ENCODE measurements at places on chromosomes 7 and 10.

- peak; percentile 65 for DNase-seq
Measured at GRCh38 chr10:24951201-24952142, 934 bp downstream of the PRTFDC1 start.

GRCh38 chr7:122305475-122306319 is 1.1 kb upstream of the FEZF1 start:
- no peak for DNase-seq

DNA sequence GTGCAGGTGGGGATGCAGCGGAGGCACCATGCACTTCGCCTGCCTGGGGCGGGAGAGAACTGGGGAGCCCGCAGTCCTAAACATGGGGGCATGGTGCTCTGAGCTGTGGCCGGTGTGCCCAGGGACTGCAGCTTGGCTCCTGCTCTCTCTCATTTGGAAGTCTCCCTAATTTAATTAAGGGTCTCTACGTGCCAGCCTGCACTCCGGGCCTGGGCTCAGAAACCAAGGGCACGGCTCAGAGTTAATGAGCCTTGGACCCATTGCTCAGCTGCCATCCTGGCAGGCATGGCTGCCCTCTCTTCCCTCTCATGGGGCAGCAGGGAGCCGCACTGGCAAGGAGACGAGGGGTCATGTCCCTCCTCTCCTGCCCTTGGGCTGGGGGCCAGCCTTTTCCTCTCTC is 115.6 kb downstream of the CDH23 start:
- DNase-seq: no peak

DNA sequence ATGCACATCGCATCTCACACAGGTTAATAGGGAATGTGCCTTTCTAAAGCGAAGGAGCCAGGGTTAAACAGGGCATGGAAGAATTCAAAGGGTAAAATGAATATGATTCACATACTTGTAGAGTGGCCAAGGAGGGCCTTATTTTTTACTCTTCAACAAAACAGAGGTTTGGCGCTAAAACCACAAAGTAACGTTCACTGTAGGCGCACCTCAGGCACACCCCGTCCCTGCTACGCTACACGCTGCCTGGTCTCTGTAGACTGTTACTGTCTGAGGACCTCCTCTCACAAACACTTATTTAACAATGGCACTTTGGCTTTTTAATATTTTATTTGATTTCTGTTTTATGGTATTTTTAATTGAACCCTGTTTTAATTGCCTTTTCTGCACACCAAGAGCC is 462.1 kb upstream of the GALNT17 start:
- DNase-seq: no peak

DNA sequence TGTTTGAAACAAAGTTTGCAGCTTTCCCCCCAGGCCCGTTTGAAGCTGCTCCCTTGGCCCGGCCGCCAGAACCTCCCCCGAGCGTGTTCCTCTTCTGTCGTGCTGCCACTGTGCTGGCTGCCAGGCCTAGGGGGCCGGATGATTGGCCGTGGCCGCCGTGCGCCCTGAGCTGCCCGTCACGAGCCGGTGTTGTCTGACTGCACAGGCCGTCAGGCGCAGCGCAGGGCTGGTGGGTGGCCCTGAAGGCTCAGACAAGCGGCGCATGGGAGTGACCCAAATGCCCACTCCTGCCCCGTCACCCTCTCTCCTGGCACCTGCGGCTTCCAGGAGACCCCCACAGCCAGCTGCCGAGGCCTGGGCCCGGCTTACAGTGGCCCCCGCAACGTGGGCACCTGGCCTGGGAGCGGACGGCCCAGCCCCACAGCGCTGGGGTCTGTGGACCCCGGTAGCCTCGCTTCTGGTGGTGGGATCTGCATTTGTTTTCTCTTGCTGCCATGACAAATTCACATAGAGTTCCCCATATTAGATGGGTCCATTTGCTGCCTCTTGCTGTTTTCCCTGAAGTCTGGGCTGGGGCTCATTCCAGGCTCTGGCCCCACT is 13.1 kb downstream of the JAKMIP3 start:
- no peak for DNase-seq

DNA sequence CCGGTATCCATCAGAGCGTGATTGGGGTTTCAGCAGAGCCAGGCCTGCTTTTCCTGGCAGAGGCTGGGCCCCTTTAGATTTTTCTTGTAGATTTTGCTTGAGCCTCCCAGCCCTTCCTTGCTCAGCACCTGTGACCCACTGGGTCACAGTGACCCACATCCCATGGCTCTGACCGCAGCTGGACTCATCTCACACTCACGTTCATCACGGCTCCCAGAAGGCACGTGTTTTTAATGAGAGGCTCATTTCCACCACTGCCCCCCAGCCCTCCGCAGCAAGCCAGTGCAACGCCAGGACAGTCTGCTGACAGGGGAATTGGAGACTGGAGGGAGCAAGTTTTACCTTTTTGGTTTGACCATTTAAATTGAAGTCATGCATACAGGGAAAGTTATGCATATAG is 155.7 kb downstream of the CUX1 start:
- no peak for DNase-seq

DNA sequence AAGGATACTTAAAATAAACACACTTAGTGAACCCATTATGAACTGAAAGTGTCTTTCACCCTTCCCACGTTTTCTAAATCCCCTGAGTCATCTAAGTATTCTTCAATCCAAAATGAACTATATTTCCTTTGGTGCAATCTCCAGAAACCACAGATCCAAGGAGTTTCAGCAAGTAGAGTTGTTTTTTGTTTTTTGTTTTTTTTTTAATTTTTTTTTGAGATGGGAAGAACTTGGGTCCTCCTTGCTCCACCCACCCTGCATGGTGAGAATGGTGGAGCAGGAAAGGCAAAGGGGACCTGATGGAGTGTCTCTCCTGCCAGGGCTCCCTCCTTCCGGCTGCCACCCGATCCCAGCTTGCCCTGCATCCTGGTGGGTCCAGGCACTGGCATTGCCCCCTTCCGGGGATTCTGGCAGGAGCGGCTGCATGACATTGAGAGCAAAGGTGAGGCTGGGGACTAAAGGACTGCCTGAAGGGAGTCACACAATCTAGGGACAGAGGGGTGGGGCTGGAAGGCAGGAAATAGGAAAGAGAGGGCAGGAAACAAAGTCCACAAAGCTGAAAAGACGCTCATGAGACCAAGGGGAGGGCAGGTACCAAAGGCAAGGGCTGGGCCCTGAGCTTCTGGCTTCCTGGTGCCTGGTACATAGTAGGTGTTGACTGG is 12.1 kb downstream of the ATG9B start:
- no peak for DNase-seq

DNA sequence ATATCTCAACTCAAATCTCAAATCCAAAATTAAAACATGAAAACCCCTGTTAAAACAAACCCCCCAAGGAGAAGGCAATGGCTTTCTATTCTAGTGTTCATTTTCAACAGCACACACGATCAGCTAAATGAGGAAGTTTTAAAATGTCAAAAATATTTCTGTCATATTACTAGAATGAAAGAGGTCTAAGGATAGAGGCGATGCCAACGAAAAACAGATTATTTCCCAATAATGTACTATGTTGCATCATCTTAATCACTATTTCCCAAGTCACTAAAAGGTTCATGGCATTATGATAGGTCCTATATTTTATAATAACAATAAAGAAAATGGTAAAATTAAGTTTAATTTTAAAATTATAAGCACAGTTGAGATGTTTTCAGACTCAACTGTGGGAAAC is 10.1 kb downstream of the CNOT4 start:
- DNase-seq: peak; percentile 28

DNA sequence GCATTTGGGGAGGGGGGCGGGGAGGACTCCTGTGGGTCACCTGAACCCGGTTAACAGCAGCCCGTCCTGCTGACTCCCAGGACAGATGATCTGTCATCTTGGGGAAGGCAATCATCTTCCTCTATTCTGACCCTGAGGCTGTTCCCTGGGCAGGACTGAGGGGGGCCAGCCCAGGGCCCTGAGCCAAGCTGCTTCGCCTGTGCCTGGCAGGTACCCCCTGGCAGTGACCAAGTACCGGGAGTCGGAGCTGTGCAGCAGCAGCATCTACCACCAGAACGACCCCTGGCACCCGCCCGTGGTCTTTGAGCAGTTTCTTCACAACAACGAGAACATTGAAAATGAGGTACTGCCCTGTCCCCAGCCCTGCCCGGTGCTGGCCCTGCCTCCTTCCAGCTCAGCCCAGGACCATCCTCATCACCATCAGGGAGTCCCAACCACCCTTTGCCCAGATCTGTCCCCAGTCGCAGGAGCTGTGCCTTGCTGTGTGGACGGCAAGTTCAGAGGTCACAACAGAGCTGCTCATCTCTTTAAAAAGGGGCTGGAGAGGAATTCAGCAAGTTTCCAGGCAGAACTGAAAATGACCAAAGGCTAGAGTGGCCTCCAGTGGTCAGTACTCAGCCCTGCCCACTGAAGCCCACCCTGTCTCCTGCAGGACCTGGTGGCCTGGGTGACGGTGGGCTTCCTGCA is 8.1 kb downstream of the AOC1 start:
- DNase-seq: no peak

- no peak for DNase-seq
Measured at GRCh38 chr7:41142904-41143473, 559.9 kb downstream of the INHBA start.

DNA sequence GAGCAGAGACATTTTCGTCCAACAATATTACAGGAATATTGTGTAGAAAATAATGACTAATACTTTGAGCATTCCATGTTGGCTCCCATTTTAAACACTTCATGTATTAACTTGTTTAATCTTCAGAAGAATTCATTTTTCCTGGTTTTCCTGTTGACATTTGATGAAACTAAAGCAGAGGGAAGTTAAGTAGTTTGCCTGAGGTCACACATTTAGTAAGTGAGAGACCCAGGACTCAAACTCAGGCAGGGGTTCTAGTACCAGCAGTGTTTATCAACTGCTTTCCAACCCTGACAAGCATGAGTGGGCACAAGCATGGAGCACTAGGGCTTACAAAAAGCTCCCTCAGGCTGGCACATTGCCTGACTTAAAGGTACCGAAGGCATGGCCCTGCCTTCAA is 719.1 kb downstream of the AUTS2 start:
- no peak for DNase-seq

DNA sequence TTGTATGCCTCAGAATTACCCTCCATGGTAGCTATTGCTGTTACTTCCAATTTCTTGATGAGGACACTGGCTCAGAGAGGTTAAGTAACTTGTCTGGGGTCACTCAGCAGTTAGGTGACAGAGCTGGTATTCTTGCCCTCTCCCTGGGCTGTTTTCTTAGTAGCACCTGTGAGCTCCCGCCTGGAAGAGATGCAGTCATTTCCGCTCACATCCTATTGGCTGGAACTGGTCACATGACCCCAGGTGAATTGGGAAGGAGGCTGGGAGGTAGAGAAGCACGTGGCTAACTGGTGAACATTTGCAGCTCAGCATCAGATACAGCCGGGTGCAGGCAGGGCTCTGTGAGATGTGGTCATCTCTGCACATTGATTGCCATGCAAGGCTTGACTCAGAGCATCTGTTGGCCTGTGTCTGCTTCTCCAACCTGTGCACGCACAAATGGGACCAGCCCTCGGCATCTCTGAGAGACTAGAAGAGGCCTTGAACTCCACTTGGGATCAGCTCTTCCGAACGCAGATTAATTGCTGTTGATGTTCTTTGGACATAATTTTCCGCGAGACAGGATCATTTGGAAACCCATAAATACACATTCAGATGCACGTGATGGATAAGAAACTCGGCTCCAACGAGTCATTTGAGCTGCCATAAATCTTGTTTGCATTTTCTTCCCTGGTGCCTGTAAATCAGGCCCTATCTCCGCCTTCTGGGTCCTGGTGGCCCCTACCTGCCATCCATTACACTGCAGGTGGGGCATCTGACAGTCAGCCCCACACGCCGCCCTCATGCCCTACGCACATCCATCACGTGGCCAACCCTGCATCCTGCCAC is 42.8 kb downstream of the MYL10 start:
- no peak for DNase-seq

DNA sequence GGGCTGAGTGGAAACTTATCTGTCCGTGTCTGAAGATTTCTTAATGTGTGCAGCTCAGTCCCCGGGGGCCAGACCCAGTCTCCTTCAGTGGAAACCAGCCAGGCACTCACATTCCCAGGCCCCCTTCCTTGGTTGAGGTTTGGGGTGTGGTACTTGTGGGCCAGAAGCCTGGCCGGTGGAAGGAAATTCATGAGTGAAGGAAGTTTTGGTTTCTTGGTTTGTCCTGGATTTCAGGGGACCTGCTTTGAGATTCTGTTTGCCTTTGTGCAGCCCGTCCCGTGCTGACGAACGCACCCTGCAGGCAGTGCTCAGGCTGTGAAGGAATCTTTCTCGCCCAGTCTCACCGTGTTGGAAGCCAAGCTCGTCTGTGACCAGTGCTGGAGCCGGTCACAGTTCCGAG is 2.9 kb downstream of the INPP5A start:
- peak; percentile 45 for DNase-seq

GRCh38 chr10:49751636-49752510 is 10.2 kb downstream of the OGDHL start:
- DNase-seq: no peak

DNA sequence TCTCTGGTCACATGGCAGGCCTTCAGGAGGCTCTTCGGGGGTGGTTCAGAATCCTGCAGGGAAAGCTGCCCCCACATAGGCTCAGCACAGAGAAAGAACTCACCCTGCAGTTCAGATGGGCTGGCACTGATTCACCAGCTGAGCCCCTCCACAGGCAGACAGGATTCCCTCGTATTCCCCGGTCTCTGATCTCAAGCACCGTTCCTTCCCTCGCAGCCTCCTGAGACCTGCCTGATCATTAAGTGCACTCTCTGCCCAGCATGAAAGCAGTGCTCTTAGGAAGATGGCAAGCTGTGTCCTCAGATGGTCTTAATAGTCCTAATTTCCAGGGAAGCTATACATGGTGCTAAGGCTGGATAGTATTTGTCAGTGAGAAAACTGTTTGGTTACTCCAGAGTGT is 78.2 kb upstream of the NPS start:
- DNase-seq: no peak

- no peak for DNase-seq
Measured at GRCh38 chr10:91907914-91908336, 1.4 kb downstream of the FGFBP3 start.

DNA sequence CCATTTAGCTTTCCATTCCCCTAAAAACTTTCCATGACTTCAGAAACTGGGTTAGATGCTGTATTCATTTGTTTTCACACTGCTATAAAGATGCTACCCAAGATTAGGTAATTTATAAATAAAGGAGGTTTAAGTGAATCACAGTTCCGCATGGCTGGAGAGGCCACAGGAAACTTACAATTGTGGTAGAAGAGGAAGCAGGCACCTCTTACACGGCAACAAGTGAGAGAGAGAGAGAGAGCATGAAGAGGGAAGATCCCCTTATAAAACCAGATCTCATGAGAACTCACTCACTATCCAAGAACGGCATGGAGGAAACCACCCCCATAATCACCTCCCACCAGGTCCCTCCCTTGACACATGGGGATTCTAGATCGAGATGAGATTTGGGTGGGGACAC is 336.8 kb downstream of the TFEC start:
- no peak for DNase-seq

- no peak for DNase-seq
Measured at GRCh38 chr7:105084581-105084980, 70.6 kb downstream of the KMT2E start.

- no peak for DNase-seq
Measured at GRCh38 chr7:74418538-74418937, 35.2 kb upstream of the GTF2IRD1 start.

Measured in cardiac fibroblast (primary cell).